Frontal cortex (tissue), 4 donors: ENCODE measurements at places on chromosomes 12 and 14. TPM values are rescaled to one million over a fixed set of nuclear protein-coding genes. Genes with fewer than 3 reads are reported as not detected.

Gene BHLHE41
- total RNA-seq = 0.41 TPM

Gene E2F7
- total RNA-seq = 1.2 TPM

Gene KRT80
- not detected for total RNA-seq

Gene EPS8
- total RNA-seq = 82.3 TPM

Gene MSRB3
- 3.7 TPM for total RNA-seq

Gene PARPBP
- 6.5 TPM for total RNA-seq

Gene SYCP3
- 0.82 TPM for total RNA-seq

Gene SLC25A47
- total RNA-seq = not detected

Gene PLCZ1
- total RNA-seq = not detected

Gene RD3L
- not detected for total RNA-seq
